AG09319 (cell line): ENCODE measurements at places on chromosomes 2 and 18.

- no peak for DNase-seq
Observed at GRCh38 chr2:133937669-133938068, 316.2 kb upstream of the MGAT5 start.

- DNase-seq = peak; percentile 99
Observed at GRCh38 chr2:231707927-231708772, at the start of gene PTMA. Gene PTMA (plus strand): TSS chr2:231708525. CDS start chr2:231708707, 182 bp downstream.

DNA sequence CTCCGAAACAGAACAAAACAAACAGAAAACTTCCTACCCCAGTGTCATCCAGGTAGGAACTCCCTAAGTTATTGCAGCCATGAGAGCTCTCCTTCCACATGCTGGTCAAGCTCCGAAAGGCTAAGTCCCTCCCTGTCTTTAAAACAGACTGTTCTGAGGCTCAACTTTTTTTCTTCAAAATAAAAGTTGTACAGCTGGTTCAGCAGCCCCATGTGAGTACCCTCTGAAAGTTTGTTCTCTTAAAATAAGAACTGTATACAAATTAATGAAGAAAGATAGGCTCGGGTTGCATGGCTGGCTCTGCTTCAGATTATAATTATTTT, at the start of gene PDE1A:
Gene PDE1A (minus strand): TSS at position 119 of the 323 bp plus-strand sequence.
- DNase-seq = no peak

DNA sequence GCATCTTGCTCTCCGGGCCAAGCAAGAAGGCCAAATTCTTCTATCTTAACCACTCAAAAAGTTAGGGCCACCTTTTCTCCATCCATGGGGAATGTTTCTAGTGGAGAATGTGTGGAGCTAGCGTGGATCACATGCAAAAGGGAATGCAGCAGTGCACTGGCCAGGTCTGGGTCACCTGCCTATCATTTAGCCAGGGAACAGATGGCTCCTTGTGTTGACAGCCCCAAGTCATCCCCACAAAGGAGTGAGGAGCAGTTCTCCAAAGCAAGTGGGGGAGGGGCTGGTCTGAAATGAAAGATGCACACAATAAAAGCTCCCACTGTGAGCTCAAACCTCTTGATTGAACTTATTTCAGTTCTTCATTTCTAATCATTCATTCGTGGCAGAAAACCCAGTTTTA, 19.1 kb downstream of the EPB41L3 start:
- DNase-seq = no peak

DNA sequence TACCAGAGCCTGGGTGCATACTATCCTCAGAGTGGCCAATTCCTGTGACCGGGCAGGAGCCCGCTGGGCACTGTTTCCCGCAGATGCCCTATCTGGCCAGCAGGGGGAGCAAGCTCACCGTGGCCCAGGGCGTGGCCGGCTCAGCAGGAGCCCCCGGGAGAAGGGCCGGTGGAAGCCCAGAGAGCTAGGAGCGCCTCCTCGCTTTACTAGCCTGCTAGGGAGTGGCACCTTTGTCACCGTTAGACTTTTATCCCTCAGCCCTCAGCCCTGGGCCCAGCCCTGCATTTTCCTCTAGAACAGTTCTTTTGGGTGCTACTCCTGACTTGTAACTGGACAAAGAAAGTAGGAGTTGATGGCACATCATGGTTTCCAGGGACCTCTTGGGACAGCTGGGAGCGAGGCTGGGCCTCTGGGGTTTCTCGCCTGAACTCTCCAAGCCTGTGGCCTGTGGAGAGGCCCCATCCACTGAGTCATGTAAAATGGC, 24.0 kb downstream of the TMEM177 start:
- DNase-seq = peak; percentile 10

- DNase-seq = no peak
Observed at GRCh38 chr2:70793450-70793849, 3.0 kb upstream of the FIGLA start.

DNA sequence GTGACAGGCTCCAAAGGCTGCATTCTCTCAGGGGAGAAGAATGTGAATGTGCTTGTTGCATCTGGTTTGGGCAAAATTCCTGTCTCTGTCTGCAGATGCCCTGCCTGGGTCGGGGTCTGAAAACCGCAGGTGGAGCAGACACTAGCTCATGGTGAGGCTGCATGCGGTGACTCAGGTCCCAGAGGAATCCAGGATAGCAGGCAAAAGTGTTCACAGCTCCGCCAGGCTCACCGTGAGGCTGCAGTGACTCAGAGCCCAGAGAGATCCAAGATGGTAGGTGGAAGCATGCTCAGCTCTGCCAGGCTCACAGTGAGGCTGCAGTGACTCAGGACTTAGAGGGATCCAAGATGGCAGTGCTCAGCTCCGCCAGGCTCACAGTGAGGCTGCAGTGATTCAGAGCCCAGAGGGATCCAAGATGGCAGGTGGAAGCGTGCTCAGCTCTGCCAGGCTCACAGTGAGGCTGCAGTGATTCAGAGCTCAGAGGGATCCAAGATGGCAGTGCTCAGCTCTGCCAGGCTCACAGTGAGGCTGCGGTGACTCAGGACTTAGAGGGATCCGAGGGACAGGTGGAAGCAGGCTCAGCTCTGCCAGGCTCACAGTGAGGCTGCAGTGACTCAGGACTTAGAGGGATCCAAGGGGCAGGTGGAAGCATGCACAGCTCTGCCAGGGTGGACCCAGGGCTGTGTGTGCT, 200.5 kb downstream of the ACKR3 start:
- peak; percentile 68 for DNase-seq

- DNase-seq = no peak
Observed at GRCh38 chr2:105087273-105087672, 49.4 kb downstream of the MRPS9 start.

- DNase-seq = no peak
Observed at GRCh38 chr18:60965856-60966255, 367.4 kb upstream of the CDH20 start.

- DNase-seq = no peak
Observed at GRCh38 chr2:65137197-65137775, 7.4 kb upstream of the RAB1A start.

- DNase-seq = no peak
Observed at GRCh38 chr2:29878898-29879297, 42.5 kb downstream of the ALK start.

DNA sequence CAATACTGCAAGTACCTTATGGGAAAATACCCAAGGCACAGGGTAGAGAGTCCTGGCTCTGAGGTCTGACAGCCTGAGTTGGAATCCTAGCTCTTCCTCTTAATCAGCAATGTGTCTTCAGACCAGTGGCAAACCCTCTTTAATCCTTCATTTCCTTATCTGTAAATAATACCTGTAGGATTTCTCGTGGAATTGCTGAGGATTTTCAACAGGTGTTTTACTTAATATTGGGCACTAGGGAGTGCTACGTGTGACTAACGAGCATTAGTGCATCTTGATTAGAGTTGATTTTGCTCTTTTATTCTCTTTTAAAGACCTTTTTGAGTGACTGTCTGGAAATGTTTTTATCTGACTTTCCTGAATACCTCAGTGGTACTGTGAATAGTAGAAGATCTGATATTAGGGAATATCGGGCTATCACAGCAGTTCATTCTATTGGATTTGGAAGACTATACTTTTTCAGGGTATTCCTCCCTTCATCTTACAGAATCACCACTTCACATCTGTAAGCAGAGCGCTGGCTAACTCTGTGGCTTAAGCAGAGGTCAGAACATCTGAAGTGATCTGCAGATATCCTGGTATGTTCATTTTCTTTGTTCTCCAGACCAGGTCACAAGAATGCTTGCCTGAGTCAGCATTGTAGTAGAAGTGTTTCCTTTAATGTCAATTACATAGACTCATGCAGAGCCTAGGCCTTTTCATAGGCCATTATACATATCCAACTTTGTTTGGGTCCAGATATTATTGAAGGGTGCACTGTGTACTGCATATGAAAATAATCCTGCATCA, 49.1 kb downstream of the ARHGAP28 start:
- DNase-seq = no peak

DNA sequence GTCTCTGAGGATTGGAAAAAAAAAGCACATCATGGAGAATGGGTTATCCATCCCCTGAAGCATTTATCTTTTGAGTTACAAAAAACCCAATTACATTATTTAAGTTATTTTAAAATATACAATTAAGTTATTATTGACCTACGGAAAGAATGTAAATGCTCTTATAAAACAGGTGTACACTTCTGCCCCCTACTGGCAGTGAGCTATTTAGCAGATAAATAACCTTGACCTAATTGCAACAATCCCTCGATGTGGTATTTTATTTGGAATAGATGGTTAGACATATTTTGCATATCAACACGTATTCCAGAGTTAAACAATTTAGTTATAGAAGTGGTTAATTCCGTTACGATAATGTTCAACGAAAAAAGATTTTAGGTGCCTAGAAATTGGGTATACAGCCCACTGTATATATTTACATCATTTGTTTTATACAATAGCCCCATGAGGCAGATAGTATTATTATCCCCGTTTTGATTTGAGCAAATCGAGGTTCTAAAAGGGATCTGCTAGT, 9.1 kb upstream of the DAW1 start:
- DNase-seq = no peak

DNA sequence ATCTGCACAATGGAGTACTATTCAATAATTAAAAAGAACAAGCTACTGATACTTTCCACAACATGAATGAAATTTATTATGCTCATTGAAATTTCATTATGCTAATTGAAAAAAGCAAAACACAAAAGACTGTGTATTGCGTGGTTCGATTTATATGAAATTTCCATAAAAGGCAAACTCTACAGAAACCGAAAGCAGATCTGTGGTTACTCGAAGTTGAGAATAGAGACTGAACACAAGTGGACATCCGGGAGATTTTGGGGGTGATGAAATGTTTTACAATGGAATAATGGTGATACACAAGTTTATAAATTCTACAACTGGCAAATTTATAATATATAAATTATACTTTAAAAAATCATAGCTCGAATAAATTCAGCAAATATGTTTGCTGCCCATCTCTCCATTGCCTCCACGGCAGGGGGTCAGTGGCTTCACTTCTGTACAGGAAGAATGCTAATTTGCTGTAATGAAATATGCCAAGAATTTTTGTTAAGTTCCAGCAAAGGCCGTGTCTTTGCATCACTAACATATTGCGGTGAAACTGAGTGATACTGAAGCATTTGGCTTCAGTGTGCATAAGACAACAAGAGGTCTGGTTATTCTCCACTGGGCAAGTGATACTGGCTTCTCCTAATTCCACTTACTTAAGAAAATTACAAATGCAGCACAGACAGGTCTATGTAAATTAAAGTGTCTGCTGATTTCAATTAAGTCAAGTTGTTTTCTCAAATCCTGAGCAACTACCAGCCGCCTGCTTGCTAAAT, 96.7 kb downstream of the TMEM163 start:
- no peak for DNase-seq

DNA sequence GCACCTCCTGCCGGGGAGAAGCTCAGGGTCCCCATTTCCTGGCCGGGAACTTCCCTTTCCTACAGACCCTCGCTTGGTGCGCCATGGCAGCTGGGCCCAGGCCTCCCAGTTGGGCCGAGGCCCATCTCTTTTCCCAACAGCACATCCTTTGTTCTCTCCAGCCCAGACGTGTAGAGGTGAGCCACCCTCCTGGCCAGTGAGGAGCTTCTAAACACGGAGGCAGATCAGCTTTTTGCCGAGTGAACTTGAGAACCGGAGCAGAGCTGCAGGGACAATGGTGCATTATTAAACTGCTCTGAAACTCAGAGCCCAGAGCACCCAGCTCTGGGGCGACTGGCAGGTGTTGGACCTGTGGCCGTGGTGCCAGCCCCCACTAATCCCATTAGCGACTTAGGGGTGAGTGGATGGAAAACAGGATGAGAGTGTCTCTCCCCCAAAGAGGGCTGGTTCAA, 25.4 kb downstream of the SH3BP4 start:
- no peak for DNase-seq

- no peak for DNase-seq
Observed at GRCh38 chr2:26691161-26691560, 1.4 kb upstream of the KCNK3 start.

GRCh38 chr18:48108136-48108535, 177.7 kb upstream of the SMAD2 start:
- DNase-seq = no peak

DNA sequence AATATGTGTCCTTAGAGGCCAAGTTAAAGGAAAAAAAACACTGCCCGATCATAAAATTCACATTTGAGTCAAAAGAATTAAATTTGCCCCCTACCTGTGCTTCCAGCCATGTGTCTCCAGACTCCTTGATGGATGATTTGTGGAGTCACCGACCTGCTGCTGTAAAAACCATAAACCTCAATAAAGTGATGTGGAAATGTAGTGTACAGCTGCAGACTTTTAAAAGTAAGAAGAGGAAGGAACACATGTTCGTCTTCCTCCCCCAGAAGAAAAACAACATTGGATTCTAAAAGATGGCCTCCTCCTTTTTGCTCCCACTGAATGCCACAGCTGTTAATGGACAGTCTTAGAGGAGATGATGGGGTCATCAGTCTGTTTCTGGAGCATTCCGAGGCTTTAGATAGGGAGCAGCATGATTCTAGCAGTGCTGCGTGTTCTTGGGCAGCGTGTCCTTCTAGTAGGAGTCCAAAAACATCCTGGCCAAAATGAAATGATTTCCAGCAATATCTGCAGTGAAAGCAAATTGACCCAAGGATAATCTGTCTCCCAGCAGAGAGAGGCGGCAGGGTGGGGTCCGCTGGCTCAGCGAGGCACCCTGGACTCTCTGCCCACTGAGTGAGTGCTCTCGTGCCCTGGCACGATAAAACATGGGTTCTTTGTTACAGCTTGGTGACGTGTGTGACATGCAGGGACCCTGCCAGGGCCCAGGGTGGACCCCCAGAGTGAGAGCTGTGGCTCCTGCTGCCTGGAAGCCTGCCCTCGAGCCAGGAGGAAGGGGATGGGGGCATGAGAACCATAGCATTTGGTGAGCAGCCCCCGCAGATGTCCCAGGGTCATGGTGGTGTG, 196.1 kb downstream of the FAM210A start:
- DNase-seq = no peak

GRCh38 chr2:20615466-20616241, 35.2 kb downstream of the HS1BP3 start:
- DNase-seq = no peak

DNA sequence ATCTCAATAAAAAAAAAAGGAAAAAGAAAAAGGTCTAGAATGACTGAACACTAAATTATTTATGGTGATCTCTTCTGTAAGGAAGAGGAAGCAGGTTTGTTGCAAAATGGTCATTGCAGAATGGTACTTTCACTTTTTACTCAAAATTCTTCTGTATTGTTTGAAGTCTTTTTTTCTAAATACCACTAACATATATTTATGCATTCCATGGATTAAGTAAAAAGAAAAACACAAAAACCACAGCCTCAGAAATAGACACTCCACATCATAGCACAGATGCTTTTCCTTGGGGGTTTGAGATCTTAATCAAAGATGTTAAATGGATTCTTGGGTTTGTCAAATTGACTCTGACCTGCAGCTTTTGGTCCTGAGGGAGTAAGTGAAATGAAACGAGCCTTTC, 47.4 kb downstream of the RHOB start:
- DNase-seq = no peak
